Stimulated activated CD4-positive, alpha-beta T cell treated with anti-CD3 and anti-CD28 coated beads, Interleukin-4, amount 100 ng/mL, for 4 hours (primary cell): ENCODE measurements at places on chromosomes 5 and 9.

DNA sequence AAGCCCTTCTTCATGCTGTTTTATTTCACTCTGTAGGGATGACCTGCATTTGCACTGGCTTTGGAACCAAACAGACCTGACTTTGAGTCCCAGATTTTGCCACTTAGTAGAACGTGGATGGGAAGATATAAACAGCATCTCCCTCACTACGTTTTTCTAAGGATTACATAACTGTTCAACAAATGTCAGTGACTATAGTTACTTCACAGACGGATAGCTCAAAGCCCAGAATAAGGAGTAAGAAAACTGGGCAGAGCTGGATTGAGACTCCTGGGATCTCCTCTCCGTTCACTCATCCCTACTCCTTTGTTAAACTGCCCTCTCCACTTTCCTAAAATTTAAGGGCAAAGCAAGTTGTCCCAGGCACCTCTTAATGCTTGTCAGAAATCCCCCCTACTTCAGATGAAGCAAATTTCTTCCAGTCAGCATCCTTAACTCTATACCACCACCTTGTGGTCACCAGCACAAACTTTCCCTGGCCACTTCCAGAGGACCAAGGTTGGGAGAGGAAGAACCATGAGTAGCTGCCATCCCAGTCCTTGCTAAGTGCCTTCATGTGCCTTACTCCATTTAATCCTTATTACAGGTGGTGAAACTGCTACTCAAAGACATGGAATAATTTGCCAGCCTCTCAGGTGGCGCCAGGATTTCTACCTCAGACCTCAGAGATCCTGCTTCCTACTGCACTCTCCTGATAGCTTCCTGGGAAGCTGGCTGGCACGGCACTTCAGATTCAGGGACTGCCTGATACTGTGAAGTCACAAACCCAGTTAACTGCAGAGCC is 38.4 kb downstream of the EGR1 start:
- DNase-seq = peak; percentile 25

DNA sequence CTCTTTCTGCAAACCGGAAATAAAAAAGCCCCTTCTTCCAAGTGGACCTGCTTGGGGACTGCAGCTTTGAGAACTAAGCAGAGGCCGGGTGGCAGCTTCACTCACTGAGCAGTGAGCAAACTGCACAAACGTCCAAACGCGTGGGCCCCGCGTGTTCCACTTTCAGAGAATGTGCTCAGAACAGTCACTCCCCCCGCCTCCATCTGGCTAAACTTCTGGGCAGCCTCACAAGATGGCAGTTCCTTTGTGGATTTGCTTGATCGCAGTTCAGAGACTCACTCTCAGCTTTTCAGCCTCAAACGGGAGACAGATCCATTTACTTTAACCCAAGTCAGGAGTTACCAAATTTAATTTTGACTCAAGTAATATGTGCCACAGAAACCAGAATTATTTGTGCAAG is 216.6 kb downstream of the TLE1 start:
- no peak for DNase-seq

DNA sequence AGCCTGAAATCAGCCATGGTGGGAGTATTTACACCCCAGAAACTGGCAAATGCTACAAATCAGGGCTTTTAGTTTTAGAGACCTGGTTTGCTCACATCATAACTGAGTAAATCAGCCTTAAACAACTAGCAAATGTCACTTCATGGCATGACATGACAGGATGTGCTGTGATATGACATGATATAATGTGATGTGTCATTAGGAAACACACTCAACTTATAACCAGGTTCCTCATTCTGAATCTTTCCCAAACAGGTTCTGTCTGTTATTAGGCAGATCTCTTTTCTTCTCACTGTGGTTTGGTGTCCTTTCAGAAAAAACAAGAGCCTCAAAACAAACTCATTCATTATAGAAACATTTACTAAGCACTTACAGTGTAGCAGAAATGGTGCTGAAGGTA is 90.5 kb downstream of the ADAMTS12 start:
- DNase-seq = no peak

DNA sequence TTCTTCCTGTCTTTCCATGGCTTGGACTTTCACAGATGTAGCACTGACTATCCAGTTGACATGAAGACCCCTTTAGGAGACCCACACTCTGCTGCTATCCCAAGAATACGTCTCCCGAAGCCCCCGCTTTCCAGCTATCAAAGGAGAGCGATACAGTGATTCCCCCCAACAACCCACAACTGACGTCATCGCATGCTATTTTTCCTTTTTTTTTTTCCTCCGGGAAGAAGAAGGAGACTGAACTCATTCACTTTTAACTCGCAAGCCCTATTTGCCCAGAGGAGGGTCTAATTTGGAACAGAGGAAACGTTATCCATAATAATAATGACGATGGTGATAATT is 2.1 kb downstream of the PAPPA start:
- DNase-seq = no peak

DNA sequence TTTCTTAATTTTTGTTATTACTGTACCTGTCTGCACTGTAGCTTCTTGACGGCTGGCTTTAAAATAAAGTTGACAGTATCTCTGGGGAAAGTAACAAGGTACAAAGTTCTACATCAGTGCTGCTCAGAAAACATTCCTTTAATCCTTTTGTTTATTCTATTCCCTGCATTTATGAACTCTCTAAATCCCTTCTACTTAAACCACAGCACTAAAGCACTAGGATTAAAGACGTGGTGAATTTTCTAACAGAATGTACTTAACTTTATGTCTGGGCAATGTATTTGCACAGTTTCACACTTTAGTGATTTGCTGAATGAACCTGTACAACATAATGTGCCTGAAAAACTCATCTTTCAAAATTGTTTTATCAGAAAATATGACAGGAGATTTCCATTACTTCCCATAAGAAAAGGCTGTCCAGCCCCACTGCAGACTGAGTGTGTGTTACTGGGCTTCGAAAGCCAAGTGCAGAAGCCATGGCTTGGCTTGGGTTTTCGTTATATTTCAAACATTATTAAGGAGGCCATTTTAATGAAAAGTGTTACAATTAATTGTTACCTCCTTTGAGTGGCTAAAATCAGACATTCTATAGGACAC is 43.8 kb downstream of the LHFPL2 start:
- no peak for DNase-seq

- no peak for DNase-seq
Observed at GRCh38 chr5:153520952-153521351, 30.5 kb downstream of the GRIA1 start.

- DNase-seq = no peak
Observed at GRCh38 chr5:145980259-145980658, 43.9 kb downstream of the SH3RF2 start.

DNA sequence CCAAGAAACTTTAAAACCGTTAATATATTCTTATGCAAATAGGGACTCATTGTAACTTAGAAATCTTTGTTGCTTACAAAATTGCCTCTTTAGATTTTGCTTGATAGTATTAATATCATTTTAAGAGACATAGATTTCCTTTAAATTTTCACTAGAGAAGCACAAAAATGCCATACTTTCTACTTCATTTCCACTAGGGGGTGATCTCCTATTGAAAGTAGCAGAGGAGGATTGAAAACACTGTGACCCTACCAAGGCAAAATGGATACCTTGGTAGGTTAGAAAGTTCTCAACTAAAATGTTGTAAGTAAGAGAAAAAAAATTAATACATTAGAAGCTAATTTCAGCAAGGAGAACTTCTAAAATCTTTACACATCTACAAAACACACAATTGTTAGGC is 204.9 kb downstream of the CHSY3 start:
- DNase-seq = no peak

DNA sequence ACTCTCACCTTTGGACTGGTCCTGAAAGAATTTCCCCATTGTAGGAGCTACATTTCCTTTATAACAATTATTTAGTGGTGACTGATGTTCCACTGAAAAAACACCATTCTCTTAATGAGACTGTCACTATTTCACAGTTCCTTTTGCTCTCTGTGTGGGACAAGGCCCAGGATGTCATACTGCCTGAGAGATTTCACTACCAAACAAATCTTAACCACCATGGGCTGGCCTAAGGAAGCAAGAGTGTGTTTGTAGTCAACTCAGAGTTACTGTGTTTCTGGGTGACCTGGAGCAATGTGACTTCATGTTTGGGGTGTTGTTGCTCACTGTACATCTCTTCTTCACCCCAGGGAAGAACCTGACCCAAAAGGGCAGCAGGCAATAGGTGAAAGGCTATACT is 50.1 kb upstream of the ZNF608 start:
- no peak for DNase-seq

GRCh38 chr9:109653470-109653869 is 126.5 kb upstream of the PALM2AKAP2 start:
- no peak for DNase-seq

- DNase-seq = no peak
Observed at GRCh38 chr9:100160021-100160420, 61.0 kb downstream of the INVS start.

DNA sequence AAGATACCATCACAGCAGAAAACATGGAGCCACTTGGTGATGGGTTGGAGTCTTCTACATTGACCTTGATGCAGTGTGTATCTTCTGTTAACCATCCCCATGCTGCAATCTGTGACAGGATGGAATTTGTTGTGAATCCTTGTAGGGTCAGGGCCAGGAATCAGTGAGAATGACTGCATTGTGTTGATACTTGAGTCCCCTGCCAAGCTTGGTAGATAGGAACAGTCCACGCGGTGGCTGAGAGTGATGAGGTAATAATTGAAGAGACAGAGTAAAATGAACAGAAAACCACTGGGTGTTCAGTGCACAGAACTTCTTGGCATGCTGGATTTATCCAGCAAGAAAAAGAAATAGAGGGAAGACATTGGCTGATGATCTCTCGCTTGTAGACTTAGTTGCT is 217.5 kb downstream of the MAN2A1 start:
- no peak for DNase-seq

DNA sequence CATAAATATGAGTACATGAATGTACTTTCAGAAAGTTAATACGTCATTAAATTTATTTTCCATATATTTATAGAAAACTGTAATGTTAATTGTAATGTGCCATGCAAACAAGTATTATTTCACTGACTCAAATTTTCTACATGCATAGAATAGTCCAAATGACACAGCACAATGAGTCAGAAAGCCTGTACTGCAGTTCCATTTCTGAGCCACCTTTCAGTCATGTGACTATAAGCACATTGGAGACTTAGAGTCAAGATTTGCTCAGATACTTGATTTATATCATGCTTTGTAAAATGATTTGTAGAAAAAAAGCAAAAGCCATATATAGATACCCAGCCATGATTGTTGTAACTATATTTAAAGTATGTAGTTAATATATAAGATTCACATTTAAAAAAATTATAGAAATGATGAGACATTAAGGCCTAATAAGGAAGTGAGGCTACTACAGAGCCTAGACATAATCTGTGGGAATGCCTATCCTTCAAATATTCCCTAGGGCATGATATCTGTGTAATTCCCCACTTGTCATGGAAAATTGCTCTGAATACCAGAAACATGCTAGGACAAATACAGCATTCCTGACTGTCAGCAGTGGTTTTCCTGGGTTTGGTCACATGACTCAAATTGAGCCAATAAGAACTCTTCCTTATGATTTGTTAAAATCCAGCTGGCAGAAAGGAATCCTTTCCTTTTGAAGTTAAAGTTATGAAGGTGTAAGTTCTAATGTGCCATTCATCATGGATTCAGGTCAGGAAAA is 50.0 kb downstream of the PTPRD start:
- no peak for DNase-seq

DNA sequence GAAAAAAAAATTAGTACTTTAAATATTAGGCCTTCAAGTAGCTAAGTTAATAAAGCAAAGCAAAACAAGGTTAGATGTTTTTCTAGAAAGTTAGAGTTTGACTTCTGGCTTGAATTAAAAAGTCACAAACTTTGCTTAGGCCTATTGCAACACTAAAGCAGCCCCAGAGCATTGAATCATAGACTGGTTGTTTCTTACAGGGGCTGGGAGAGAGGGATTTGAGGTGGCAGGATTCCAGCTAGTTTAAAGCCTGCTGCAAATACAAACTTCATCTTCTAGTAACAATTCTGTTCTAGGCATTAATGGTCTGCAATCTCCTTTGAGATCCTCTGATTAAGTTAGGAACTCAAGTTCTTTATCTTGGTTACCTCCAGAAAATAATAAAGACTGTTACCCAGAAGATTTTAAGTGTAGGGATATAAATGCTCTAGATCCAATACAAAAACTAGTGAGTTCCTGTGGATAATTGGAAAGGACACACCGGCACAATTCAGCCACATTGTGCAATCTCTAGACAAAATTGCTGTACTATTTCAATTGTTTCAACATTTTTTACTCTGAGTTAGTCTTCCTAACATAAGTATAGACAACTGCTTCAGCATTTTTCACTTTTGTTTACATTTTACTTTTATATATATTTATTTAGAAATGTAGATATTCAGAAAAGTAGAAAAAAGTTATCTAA is 12.6 kb downstream of the OR13C5 start:
- no peak for DNase-seq

- no peak for DNase-seq
Observed at GRCh38 chr9:132472199-132472598, 62.2 kb downstream of the CFAP77 start.

- no peak for DNase-seq
Observed at GRCh38 chr5:54823006-54823405, 162.4 kb downstream of the ESM1 start.

- DNase-seq = no peak
Observed at GRCh38 chr9:135968083-135968476, 6.9 kb upstream of the UBAC1 start.

DNA sequence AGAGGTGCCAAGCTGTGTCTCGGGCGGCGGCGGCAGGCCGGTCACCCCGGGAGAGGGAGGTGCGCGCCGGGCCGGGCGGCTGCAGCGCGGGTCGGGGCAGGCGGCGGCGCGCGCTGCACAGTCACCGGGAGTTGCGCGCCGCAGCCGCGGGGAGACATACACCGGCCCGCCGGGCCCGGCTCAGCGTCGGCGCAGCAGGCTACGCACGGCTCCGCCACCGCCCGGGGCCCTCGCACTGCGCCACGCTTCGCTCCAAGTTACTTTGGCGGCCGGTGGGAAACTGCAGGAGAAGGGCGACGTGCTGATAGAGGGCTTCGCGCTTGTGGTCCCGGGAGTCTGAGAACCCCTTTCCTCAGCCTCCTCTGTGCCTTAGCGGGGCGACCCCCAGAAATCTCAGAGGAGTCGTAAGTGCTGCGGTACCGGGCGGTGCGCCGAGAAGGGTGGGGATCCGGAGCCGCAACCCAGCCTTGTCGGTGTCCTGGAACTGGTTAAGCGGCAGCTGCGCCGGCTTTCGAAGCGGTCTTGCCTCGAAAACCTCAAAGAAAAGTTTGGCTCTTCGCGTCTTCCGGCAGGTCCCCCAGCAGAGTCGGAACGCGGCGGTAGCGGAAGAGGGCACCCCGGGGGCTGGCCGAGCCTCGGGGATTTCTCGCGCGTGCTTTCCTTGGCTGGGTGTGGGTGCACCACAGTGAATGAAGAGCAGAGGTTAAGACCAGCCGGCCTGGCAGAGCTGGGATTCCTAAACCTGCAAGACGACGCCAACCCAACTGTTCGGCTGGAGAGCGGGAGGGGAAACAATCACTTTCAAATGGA is at the start of gene EFNA5:
EFNA5 (minus strand) TSS at position 6 of the 810 bp plus-strand sequence.
- DNase-seq = peak; percentile 5

- DNase-seq = peak; percentile 5
Observed at GRCh38 chr5:81506900-81507588, 113.1 kb upstream of the ACOT12 start.

DNA sequence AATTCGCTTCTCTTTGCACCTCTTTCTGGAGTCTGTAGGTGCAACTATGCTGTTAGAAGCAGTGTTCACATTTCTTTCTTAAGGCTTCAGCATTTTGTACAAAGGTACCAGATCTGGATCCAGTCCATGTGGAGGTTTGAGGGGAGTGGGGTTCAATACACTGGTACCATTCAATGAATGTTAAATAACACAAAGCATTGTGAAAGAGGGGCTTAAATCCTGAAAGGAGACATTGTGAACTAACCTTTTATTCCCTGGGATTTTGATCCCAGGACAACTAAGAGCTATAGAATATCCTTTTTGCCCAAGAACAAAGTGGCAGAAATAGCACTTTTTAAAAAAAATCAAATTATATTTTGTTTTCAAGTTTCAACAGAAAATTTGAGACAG is 107.7 kb upstream of the VCAN start:
- no peak for DNase-seq
